SJSA1 (cell line): ENCODE measurements at places on chromosomes 11 and 22. TPM values are rescaled to one million over a fixed set of nuclear protein-coding genes. Genes with fewer than 3 reads are reported as not detected.

DNA sequence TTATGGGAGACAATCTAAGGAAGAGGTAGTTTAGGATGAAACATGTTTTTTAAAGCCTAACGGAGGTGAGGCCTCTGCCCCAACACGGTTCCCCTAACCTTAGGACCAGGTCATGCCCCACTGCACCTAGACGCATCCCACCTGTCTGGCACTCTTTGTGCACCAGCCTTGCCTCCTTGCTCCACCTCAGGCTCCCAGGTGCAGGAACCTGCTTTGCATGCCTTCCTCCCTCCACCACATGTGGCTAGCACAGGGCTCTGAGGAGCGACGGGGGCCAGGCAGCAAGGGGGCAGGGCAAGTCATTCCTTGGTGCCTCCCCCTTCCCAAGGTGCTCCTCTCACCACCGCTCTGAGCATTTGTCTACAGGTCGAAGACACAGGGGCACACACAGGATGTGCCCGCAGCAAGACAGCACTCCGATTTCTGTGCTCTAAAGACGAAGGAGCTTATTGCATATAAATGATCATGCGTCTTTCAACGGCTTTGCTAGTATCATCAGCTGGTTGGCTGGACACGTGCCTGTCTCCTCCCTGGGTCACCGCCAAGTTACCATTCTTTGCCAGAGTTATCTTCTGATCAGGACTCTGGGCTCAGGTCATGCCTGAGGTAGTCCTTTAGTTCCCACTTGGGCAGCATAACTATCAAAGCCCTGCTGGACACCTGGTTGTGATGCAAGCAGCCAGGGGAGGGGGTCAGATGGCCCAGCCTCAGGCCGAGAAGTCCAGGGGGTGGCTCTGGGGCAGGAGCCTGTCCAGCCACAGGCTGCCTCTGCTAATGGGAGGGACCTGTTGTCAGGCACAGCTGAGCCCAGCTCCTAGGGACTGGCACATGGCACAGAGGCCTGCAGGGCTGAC lies 172.0 kb upstream of the NTM start:
- no peaks in the 10 kb centered on the region for H3K36me3 ChIP-seq
- no peak overlapping the region for H3K4me3 ChIP-seq
- no peaks in the 10 kb centered on the region for H3K27me3 ChIP-seq
- no peak overlapping the region for H3K27ac ChIP-seq
- no peak for DNase-seq

- no peak for DNase-seq
- H3K4me3 ChIP-seq, result no peak overlapping the region
- H3K27me3 ChIP-seq, result no peaks in the 10 kb centered on the region
- 0 out of 2 replicates have a peak, but pooled peaks cover 3% of the 10 kb centered on the region for H3K4me1 ChIP-seq
Measured at GRCh38 chr11:12886508-12886907, 122.6 kb upstream of the RASSF10 start.

Gene INPP5J
- total RNA-seq, result 0.13 and 0.21 TPM in 2 replicates

Gene USH1C
- total RNA-seq, result not detected in 2 replicates

Gene KRTAP5-9
- not detected in 2 replicates for total RNA-seq

Gene GDPD4
- total RNA-seq, result not detected in 2 replicates

- H3K4me3 ChIP-seq, result peak overlapping the region; percentile 23
- H3K27me3 ChIP-seq, result no peaks in the 10 kb centered on the region
- no peak overlapping the region for H3K27ac ChIP-seq
- no peaks in the 10 kb centered on the region for H3K36me3 ChIP-seq
- H3K4me1 ChIP-seq, result peaks cover 33% of the 10 kb centered on the region
Measured at GRCh38 chr22:35914665-35915476, 113.8 kb downstream of the RBFOX2 start.

Gene UBQLNL
- total RNA-seq, result 0.05 TPM in 1 of 2 replicates, not detected in the other

- no peaks in the 10 kb centered on the region for H3K27me3 ChIP-seq
- peak; percentile 61 for DNase-seq
- peaks cover 52% of the 10 kb centered on the region for H3K4me1 ChIP-seq
- peaks cover 43% of the 10 kb centered on the region for H3K36me3 ChIP-seq
- peak overlapping the region; percentile 13; the same call in 1 of the 2 replicates for H3K27ac ChIP-seq
Measured at GRCh38 chr22:24156141-24156912, 25.0 kb upstream of the SUSD2 start.

Gene POLR3H
- total RNA-seq, result 14.8 and 16.6 TPM in 2 replicates
